ENCODE measurements at places on chromosomes 1 and 21.

DNA sequence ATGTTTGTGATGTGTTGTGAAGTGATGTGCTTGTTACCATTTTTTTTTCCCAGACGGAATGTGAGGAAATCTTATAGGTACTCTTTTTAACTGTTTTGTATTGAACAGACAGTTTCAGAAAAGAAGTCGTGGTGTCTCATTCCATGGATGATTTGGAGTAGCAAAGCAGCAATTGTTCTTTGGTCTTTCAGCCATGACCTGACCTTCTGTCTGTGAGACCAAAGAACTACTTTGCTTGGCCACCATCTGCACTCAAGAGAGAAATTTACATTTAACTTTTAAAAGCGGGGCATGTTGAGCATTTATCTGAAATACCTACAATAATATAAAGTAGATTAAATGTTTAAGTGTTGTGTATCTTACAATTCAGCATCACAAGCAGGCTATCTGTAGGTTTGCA lies 90.2 kb downstream of the SDCCAG8 start:
- no peak for DNase-seq

DNA sequence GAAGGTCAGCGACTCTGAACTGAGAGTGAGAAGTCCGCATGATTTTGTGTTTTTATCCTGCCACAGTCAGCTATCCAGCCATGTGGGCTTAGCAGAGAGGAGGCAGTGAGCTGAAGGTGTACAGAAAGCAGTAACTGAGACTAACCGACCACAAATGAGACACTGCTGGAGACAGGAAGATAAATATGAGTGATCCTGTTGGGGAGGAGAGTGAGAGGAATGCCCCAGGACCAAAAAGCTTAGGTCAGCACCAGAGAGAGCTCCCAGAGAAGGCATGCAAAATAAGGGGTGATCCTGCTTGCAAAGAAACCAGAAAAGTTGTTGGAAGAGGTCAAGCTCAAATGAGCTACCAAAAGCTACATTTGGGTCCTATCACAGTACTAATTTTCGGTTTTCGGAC lies 63.7 kb downstream of the HLCS start:
- no peak for DNase-seq

- DNase-seq, result no peak
These were observed 95.4 kb upstream of the NGF start for GRCh38 chr1:115433483-115433882.

DNA sequence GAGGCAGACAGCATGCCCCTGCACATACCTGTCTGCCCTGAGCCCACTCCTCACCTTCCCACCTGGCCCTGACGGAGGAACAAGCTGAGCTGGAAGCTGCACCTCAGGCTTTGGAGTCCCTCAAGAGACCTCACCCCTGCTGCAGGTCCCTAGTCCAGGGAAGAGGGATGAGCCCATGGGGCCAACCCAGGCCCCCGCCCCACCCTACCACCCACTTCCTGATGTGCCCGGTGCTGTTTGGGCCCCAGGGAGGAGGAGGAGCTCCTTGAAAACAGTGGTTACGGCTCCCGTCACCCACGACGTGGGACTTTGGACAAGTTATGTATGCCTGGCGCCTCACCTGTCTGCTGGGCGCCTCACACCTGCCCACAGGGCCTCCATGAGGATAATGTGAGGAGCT lies 250.2 kb downstream of the NPHP4 start:
- no peak for DNase-seq

- no peak for DNase-seq
These were observed 8.3 kb upstream of the TNFRSF9 start for GRCh38 chr1:7948960-7949359.

DNA sequence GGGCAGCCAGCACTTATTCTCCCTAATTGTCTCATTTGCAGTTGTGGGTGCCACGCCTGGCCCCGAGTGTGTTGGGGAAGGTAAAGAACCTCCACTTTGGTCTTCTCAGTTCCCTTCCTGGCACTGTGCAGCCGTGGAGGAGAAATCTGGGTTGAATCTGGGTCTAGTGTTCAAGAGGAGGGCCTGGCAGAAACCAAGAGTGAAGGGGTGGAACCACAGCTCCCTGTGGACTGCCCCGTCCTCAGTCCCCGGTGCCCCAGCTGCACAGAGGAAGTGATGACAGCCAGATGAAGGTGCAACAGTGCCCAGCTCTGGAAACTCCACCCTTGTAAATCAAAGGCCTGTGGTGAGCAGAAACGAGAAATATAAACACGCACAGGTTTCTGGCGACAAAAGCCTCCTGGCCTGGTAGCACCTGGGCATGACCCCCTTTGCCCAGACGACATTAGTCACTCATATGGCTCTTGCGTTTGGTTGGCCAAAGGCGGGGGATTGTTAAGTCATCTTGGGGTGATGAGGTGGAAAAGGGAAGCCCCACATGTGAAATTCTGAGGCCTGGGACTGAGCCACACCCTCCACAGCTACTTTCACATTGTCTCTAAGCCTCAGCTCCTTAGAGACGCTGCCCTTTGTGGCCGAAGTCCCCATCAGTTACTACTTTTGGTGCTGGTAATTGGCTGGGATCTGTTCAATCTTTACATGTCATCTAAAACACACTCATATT lies 4.2 kb upstream of the ECE1 start:
- DNase-seq, result no peak

GRCh38 chr1:74344387-74344786 lies 109.2 kb downstream of the TNNI3K start:
- no peak for DNase-seq

DNA sequence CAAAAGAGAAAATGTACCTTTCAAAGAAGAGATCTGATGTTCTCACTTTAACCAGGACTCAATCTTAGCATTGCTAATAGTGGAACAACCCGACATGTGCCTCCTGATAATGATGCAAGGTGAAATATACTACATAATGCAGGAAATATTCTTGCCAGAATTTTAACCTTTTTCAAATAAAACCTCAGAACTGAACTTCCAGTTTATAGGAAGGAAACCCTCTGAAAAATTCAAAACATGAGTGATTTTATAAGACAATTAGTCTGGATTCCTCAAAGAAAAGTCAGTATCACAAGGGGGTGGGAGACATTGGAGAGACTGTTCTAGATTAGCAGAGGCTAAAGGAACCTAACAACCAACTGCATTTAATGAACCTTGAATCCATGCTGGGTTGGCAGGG lies 18.1 kb downstream of the AHCYL1 start:
- no peak for DNase-seq

- DNase-seq, result no peak
These were observed 61.0 kb upstream of the ATP1A1 start for GRCh38 chr1:116311756-116312680.

Measured in type B pancreatic cell (in vitro differentiated cells).